Fibroblast of skin of left biceps (primary cell): ENCODE measurements at places on chromosomes 4 and X.

GRCh38 chr4:184344899-184345572 lies 127.4 kb upstream of the ENPP6 start:
- DNase-seq, result no peak

DNA sequence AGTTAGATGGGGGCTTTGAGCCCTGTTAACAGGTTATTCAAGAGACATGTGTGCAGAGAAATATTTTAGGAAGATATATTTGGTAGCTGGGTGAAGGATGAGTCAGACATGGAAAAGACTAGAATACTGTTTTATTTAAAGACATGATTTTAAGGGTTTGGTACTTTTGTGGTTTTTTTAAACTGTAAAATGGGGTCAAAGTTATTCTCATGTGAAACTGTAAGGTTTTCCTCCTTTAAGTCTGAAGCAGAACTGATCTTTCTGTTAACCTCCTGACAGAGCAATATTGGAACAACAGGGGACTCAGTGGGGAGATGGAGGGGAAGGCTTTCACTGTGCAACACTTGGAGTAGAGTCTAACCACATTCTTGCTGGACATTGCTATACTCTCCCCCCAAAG lies 112.4 kb upstream of the LSM6 start:
- no peak for DNase-seq

GRCh38 chrX:65866773-65867172 lies 173.1 kb downstream of the VSIG4 start:
- no peak for DNase-seq

GRCh38 chr4:48173056-48173991 lies 39.3 kb upstream of the TXK start:
- peak; percentile 64 for DNase-seq

- DNase-seq, result peak; percentile 87
Observed at GRCh38 chr4:53321151-53321983, 44.5 kb downstream of the SCFD2 start.

DNA sequence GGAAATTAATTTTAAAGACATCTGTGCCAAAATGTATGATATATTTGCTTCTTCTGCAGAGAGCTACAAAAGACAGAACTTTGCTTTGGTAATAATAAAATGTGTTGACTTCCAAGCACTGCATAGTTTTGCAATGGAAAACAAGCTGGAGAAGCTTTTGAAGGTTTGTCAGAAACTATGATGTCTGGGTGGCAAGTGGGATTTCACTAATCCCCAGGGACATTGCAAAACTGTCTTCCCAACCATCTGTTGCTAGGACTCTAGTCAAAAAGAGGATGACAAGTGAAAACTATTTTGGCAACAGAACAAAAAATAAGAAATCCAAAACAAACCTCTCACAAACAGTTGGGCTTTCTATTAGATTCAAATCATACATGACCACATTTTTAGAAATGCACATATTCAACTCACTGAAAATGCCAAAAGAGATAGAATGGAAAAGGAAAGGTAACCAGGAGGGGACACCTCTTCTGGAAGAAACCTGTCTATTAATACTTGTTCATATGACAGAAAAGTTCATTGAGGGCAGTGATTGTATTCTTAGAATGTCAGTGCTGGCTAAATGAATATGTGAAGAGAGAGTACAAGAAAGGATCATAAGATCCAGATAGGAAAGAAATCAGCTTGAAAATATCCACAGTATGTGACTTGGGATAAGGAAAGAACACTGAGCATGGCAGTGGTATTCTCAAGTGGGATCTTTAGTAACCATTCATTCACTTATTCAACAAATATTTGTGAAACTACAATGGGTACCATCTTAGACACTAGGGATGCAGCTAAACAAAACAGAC lies 228.0 kb downstream of the RASL11B start:
- no peak for DNase-seq

DNA sequence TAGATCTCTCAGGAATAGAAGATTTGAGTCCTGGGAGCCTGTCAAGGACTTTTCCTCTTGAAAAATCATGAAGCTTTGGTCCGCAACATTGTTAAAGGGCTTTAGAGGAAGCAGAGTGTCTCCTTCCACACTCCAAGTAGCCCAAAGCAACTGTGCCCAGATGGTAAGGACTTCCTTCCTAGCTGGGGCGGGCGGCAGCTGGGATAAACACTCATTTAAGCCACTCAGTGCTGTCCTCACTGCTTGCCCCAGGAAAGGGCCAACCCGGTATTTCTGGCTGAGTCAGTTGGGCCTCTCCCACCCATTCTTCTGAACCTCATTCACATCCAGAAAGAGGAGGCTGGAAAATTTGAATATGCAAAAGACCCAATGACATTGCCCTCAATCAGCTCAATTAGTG lies 144.3 kb downstream of the CHIC2 start:
- DNase-seq, result no peak

DNA sequence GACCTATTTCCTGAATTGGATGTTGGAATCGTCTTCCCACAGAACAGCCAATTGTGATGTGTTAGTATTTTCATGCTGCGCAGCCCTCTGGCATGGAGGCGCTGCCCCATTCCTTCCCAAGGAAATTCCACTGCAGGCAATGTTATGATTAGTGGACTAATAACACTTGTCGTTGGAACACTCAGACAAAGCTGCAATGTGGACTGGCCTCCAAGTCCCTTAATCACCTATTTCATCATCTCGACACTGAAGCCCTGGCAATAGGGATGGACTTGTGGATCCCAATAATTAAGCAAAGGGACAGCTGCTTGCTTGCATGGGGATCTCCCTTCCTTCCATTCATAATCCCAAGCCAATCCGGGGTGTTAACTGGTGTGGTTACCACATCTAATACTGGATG lies 78.8 kb upstream of the PLAC1 start:
- DNase-seq, result no peak

GRCh38 chrX:65609237-65609636 lies 58.2 kb upstream of the MSN start:
- DNase-seq, result no peak
